Heart right ventricle (tissue), 16 donors: ENCODE measurements at places on chromosomes 7 and 10. TPM values are rescaled to one million over a fixed set of nuclear protein-coding genes. Genes with fewer than 3 reads are reported as not detected.

DNA sequence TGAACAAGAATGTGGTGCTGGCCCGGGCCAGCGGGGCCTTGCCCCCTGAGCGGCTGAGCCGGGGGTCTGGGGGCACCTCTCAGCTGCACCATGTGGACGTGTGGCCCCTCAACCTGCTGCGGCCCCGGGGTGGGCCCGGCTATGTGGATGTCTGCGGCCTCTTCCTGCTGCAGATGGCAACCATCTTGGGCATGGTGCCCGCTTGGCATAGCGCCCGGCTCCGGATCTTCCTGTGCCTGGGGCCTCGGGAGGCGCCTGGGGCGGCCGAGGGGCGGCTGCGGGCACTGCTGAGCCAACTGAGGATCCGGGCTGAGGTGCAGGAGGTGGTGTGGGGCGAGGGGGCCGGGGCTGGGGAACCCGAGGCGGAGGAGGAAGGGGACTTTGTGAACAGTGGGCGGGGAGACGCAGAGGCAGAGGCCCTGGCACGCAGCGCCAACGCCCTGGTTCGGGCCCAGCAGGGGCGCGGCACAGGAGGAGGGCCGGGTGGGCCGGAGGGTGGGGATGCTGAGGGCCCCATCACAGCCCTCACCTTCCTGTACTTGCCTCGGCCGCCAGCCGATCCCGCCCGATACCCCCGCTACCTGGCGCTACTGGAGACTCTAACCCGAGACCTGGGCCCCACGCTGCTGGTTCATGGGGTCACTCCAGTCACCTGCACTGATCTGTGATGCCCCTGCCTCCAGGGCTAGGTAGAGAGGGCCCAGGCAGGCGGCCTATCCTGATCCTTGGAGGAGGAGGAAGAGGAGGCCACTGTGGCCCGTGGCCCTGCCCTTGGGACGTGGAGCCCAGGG is 1.1 kb upstream of the TRIP6 start:
- DNase-seq = peak; percentile 83

The CCDC146 gene
- total RNA-seq = 8.3 TPM

GRCh38 chr10:13224210-13224995 is 9.8 kb downstream of the UCMA start:
- no peak for DNase-seq

- DNase-seq = no peak
Observed at GRCh38 chr7:88566162-88566729, 193.3 kb upstream of the ZNF804B start.

The FGF8 gene
- total RNA-seq = 0.20 TPM

GRCh38 chr10:69851306-69851705 is 49.6 kb downstream of the COL13A1 start:
- DNase-seq = no peak

The JAKMIP3 gene
- total RNA-seq = 2.5 TPM
